ENCODE measurements at places on chromosomes 16 and 17. TPM values are rescaled to one million over a fixed set of nuclear protein-coding genes. Genes with fewer than 3 reads are reported as not detected.

- peak; percentile 87 for DNase-seq
Observed at GRCh38 chr17:47253541-47254402, at the start of gene ITGB3. ITGB3 (plus strand) TSS chr17:47253827; CDS start chr17:47253862, 35 bp downstream.

DNA sequence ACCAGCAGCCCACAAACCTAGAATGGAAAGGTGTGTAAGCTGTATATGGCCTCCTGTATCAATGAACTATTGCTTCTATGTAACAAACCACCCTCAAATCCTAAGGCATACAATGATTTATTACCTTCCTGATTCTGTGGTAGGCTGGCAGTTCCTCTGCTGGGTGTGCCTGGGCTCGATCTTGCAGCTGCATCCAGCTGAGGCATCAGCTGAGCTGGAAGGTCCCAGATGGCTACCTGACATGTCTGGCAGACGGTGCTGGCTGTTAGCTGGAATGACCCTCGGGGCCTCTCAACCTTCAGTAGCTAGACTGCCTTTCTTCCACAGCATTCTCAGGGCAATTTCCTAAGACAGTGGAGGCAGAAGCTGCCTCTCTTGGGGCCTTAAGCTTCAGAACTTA lies 152.7 kb downstream of the RAB11FIP4 start:
- no peak for DNase-seq

DNA sequence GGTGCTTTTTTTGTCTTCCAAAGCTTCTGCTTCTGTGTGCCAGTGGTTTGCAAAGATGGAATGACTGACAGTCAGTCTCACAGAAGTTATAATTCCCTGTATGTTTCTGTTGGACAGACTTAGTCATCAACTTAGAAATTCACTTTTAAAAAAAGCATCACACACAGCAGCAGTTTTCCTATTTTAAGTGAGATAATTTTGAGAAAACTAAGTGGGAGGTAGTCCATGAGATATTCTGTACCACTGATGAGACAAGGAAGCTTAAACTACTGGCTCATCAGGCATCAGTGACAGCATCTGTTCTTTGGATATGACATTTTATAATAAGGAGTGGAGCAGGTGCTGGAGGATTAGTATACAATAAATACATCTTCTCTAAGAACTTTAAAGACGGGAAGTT lies 20.0 kb downstream of the CNP start:
- no peak for DNase-seq

GRCh38 chr16:8492690-8493089 lies 97.6 kb downstream of the TMEM114 start:
- DNase-seq: no peak

PSKH1 gene
- total RNA-seq: 16.6 TPM

SPIRE2 gene
- 1.2 TPM for total RNA-seq

GRCh38 chr17:6327007-6327406 lies 107.9 kb downstream of the AIPL1 start:
- peak; percentile 65 for DNase-seq

GRCh38 chr17:3722716-3723115 lies 987 bp upstream of the HASPIN start:
- no peak for DNase-seq

- DNase-seq: no peak
Observed at GRCh38 chr16:57043248-57043647, 49.1 kb upstream of the CPNE2 start.

GRCh38 chr16:23125277-23125676 lies 24.0 kb downstream of the USP31 start:
- DNase-seq: no peak

- no peak for DNase-seq
Observed at GRCh38 chr16:17511340-17511739, 40.6 kb upstream of the XYLT1 start.

DNA sequence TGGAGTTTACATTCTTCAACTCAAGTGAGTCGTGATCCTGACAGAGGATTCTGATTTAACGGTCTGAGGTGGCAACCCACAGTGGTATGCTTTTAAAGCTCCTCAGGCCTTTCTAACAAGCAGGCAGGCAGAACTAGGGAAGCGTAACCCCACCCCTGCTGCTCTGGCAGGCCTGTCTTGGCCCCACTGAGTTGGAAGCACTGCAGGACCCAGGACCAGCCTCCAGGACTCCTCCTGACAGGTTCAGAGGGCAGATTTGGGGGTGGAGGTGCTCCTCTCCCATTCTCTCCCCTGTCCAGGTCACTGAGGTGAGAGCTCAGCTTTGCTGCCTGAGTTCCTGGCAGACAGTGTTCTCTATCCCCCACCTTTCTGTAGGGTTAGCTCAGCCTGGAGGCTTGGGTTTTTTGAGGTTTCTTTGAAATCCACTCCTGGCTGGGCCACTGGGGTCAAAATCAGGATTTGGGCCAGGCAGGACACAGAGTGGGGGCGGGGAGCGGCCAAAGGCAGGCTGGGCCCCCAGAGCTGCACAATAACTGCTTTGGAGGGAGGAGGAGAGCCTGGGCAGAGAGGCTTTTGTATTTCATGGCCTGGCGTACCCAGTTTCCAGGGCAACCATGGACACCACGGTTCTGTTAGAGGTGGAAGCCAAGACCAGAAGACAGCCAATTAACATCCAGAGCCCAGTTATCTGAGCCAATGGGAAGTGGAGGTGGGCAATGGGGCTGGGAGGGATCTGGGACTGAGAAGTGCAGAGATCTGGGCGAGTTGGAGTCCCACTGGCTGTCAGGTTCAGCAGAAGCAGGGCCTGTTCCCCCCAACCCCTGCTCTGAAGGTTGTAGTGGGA lies 9.5 kb downstream of the MRPL27 start:
- DNase-seq: no peak

- DNase-seq: no peak
Observed at GRCh38 chr16:3095869-3096268, 3.2 kb downstream of the ZSCAN10 start.

DNA sequence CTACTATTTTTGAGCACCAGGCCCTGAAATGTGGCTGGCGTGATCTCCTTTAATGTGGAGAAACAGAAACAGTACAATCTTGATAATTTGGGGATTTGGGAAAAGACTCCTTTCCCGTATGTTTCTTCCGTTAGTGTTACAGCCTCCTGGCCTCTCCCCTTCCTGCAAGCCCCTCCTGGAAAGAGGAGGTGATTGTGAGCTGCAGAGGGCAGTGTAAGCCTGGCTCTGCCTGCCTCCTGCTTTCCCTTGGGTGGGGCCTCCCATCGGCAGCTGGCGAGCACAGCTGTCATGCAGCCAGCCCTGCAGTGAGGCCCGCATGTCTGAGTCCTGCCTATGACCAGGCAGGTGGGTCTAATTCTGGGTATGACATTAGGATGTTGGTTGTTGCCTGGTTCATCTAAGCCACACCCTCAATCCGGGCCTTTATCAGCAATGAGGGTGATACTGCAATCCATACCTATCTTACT lies 48.7 kb upstream of the WSB1 start:
- DNase-seq: peak; percentile 93

DNA sequence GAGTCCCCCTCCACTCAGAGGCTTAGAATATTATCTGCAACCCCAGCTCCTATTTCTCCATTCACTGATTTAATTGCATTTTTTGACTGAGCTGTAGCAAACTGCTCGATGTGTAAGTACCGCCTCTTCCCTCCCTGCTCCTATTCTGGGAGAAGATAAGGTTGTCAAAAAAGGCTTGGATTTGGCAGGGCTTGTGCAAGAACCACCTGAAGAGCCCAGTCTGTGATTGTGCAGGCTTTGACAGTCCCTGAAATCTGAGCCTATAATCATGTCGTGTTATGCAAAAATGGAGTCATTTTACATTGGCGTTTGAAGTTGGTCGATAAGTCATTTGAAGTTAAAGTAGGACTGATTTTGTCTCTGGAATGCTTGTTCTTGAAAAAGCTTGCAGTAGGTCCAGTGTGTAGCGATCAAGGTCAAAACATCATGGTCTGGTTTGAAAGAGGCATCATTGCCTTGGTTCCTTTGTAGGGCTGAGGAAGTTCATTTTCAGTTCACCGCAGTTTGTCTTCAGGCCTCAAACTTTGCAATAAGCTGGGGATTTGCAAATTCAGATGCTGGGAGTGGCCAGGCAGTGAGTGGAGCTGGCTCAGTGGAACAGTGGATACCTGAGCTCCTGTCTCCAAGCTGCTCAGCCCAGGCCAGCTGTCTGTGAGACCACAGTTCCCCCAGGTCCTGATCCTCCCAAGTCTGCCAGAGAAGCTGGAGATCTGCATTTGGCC lies 68.8 kb downstream of the KATNIP start:
- DNase-seq: no peak

- no peak for DNase-seq
Observed at GRCh38 chr16:6019490-6019991, 921.9 kb upstream of the EEF2KMT start.

DNA sequence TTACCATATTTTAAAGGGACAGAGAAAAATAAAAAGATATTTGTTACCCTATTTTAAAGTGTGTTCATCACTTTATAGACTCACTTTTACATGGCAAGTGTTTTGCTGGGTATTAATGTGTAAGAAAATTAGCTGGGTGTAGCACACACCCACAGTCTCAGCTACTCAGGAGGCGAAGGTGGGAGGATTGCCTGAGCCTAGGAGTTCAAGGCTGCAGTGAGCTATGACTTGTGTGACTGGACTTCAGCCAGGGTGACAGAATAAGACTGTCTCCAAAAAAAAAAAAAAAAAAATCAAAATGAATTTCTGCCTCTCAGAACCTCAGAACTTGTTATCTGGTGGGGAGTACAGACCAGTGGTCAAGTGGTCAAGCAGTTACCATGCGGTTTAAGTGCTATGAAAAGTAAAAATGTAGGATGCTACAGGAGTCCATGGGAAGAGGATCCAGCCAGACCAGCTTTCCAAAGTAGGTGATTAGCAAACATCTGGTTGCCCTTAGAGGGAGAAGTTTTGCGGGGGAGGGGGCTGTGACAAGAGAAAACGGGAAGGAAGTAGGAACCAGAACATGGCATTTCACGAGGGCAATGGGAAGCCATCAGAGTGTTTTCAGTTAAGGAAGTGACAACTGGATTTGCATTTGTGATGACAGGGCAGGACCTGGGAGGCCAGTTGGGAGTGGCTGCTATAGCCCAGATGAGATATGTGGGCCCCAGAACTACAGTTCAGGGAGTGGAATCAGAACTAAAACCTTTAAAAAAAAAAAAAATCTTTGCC lies 13.9 kb downstream of the CNEP1R1 start:
- peak; percentile 51 for DNase-seq

SP6 gene
- total RNA-seq: 0.08 TPM
